ENCODE measurements at places on chromosomes 3 and 15. TPM values are rescaled to one million over a fixed set of nuclear protein-coding genes. Genes with fewer than 3 reads are reported as not detected.
A peak's percentile ranks its signal among the peaks of the same experiment; 100 is the strongest.

GRCh38 chr15:78233496-78233895, 869 bp downstream of the ACSBG1 start:
- no peak for DNase-seq

GRCh38 chr15:35852818-35853624, 307.1 kb upstream of the DPH6 start:
- DNase-seq, result no peak

GRCh38 chr3:37906734-37907282, 45.1 kb downstream of the CTDSPL start:
- peak; percentile 50 for DNase-seq

The CFAP100 gene
- not detected for total RNA-seq

DNA sequence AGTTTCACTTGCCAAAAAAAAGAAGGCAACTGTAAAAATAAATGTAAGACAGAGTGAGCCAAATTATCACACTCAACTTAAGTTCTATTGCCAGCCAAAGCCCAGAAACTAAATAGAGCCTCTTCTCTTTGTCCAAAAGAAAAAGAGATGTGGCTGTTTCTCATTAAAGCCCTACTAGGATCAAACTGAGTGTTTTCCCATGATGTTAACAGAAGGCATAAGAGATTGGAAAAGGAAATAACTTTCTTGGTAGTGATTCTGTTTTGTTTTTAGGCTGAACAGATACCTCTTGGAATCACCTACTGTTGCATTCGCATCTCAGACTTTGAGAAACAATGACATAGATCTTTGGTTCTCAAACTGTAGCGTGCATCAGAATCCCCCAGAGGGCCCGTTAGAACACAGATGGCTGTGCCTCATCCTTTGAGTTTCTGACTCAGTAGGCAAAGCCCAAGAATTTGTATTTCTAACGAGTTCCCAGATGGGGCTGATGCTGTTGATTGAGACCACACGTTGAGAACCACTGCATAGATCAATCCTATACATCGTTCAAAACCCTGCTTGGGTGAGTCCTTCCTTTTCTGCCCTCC, 42.5 kb upstream of the SRGAP3 start:
- no peak for DNase-seq

DNA sequence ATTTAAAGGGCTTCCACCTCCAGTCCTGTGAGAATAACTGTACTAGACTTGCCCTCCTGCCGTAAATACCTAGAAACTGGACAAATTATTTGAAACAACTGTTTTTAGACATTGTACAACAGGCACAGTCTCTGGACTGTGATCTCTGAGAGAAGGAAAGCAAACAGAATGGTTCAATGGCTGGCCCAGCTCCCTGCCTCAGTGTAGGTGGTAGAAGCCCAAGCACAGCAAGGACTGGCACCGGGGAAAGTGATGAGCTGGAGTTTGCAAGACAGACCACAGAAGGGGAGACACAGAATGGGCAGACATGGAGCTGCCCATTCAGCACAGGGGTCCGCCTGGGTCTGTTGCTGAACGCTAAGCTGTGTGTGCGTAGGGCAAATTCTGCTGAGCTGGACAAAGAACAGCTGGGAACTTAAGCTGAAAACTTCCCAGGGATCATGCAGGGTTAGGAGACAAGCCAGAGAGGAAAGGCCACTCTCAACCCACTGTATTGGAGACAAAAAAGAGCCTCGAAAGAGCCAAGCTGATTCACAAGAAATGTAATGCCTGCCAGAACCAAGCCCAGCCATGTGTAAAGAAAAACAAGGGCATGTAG, 52.6 kb upstream of the SEC61A1 start:
- DNase-seq, result no peak

DNA sequence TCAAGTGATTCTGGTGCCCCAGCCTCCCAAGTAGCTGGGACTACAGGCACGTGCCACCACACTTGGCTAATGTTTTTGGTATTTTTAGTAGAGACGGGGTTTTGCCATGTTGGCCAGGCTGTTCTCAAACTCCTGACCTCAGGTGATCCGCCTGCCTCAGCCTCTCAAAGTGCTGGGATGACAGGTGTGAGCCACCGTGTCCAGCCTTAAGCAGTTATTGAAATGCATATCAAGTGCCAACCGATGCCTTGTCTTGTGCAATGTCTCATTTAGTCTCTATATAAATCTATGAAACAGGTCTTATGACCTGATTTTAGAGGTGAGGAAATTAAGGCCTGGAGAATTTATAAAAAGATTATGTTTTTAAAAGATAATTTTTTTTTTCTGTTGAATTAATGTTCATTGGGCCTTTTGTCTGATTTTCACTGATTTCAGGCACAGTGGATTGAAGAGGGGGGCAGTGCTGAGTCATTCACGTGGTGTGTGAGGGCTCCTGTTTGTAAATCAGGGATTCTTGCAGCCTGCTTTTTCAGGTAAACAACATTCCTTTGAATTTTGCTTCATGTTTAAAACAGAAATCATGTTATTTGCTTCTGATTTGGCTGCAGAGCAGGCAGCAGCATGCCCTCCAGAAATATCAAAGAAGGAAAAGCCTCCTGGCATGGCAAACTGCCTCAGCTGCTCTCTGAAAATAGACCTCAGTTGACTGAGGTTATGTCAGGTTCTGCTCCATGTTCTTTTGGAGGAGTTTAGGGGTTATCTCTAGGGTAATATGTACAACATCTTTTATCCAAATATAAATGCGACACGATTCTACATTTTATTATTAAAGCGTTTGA, 407.0 kb upstream of the RGMA start:
- no peak for DNase-seq

- no peak for DNase-seq
These were observed 40.5 kb upstream of the IGSF10 start for GRCh38 chr3:151501171-151501922.

GRCh38 chr15:99054892-99055291, 47.3 kb upstream of the PGPEP1L start:
- no peak for DNase-seq

DNA sequence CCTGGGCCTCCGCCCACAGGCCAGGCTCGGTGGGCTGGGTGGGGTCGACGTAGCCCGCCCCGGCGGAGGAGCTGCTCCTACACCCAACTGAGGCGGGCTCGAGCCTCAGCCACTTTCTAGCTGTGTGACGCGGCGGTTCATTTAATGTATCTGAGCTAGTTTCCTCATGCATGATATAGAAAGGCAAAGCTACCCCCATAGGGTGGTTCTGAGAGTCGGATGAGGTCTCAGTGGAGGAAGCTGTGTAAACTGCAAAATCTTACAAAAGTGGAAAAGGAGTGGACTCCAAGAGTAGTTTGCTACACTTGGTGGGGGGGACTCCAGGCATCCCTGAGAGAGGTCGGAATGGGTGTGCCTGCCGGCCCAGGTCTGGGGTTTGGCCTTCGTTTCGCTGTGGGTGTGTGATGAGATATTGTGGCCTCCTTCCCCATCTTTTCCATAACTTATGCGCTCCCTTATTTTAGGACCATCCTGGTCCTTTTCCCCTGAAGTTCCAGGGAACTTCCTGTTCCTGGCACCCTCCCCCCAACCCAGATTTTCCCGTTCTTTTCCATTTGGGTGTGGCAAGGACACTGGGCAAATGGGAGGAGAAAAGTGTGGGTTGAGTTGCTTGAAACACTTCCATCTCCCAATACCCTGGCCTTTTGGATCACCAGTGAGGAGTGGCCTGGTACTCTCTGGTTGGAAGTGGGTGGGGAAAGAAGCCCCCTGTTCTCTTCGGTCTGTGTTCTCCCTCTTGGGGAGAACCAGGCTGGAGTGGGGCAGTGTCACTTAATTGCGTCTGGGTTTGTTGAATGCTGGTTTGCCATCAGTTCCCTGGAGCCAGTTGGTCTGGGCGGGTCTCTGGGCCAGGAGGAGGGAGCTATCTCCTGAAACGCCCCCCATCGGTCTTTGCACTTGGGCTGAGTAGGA, 1.1 kb downstream of the PDIA5 start:
- no peak for DNase-seq

The A4GNT gene
- total RNA-seq, result not detected

- no peak for DNase-seq
These were observed 105.0 kb upstream of the GAP43 start for GRCh38 chr3:115518100-115518852.

GRCh38 chr15:70319466-70319865, 221.7 kb upstream of the TLE3 start:
- no peak for DNase-seq

The PDCD7 gene
- total RNA-seq, result 29.4 TPM

DNA sequence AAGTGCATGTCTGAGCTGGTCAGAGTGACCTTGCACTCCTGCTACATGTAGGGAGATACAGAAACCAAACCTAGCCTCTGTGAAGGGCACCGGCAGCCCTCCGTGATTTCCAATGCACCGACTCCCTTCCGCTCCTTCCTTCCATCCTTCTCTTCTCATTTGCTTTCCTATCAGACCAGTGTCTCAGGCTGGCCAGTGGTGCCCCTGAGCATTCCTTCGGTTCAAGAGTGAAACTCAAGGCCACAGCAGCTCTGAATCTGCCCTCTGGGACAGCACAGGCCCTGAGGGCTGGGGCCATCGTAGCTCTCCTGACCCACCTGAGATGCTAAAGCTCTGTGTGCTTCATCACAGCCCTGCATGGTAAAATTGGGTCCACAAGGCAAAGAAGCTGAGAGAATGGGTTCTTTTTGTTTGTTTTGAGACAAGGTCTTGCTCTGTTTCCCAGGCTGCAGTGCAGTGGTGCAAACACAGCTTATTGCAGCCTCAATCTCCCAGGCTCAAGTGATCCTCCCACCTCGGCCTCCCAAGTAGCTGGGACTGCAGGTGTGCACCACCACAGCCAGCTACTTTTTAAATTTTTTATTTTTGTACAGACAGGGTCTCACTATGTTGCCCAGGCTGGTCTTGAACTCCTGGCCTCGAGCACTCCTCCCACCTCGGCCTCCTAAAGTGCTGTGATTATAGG, 2.3 kb upstream of the BMF start:
- DNase-seq, result no peak

The TCAIM gene
- total RNA-seq, result 18.6 TPM

The LHFPL4 gene
- 0.08 TPM for total RNA-seq

The CHRNA7 gene
- 0.09 TPM for total RNA-seq

The SEMA3G gene
- total RNA-seq, result 0.13 TPM

The STRIT1 gene
- not detected for total RNA-seq

GRCh38 chr3:185353823-185354614, 8.9 kb upstream of the MAP3K13 start:
- peak; percentile 18 for DNase-seq

- no peak for DNase-seq
These were observed 17.9 kb downstream of the ALDH1A3 start for GRCh38 chr15:100897221-100898151.

The TXNRD3 gene
- total RNA-seq, result 7.4 TPM

GRCh38 chr3:149487598-149488197, 13.2 kb downstream of the TM4SF4 start:
- DNase-seq, result no peak

The DAZL gene
- total RNA-seq, result not detected

DNA sequence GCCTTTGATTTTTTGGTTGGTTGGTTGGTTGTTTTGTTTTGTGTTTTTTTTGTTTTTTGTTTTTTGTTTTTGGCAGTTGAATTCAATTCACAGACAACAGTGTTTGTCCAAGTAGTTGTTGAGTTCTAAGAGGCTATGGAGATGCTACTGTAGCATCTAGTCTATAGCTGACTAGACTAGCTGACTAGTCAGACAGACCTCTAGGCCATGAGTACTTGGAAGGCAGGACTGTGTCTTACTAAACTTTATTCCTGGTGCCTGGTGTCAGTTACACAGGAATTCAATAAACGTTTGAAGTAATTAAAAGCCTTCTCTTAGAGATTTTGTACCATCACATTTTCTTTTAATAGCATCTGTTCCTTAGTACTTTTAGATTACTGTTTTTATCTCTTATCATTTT, 35.7 kb downstream of the RNF13 start:
- no peak for DNase-seq

- no peak for DNase-seq
These were observed 22.3 kb downstream of the NBEAL2 start for GRCh38 chr3:47001731-47002170.

GRCh38 chr3:58041826-58042324, 33.7 kb downstream of the FLNB start:
- DNase-seq, result peak; percentile 92

DNA sequence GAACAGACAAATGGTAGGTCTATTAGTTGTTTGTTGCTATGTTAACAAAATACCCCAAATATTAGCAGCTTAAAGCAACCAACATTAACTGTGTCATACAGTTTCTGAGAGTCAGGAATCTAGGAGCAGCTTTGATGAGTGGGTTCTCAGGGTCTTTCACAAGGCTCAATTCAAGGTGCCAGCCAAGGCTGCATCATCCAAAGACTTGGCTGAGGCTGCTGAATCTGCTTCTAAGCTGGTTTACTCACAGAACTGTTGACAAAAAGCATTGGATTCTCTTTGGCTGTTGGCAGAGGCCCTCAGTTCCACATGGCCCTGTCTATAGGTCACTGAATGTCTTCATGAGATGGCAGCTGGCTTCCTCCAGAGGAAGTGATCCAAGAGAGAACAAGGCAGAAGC, 40.3 kb upstream of the TSC22D2 start:
- no peak for DNase-seq

The ZIC4 gene
- not detected for total RNA-seq

The C3orf80 gene
- total RNA-seq, result not detected

The C2CD4A gene
- total RNA-seq, result not detected

All from SJSA1 (cell line).